ENCODE measurements at places on chromosomes 1 and 21.

DNA sequence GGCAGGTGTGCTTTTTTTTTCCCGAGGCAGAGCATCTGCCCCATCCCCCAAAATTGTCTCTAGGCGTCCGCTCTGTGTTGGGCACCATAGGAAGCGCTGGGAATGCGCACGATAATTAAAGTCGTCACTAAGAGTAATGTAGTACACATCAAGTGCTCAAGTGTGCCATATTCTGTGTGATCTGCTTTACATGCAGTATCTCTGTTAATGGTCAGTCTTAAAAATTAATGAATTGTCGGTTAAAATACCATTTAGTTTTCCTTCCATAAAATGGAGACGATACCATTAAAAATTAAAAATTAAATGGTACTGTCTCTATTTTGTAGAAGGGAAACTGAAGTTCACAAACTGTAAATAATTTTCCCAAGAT is 544 bp upstream of the CCT8 start:
- no peak for DNase-seq

- no peak for DNase-seq
These were observed 26.6 kb downstream of the RPS6KA1 start for GRCh38 chr1:26556111-26556510.

GRCh38 chr1:2046174-2046917 is 3.9 kb upstream of the PRKCZ start:
- no peak for DNase-seq

DNA sequence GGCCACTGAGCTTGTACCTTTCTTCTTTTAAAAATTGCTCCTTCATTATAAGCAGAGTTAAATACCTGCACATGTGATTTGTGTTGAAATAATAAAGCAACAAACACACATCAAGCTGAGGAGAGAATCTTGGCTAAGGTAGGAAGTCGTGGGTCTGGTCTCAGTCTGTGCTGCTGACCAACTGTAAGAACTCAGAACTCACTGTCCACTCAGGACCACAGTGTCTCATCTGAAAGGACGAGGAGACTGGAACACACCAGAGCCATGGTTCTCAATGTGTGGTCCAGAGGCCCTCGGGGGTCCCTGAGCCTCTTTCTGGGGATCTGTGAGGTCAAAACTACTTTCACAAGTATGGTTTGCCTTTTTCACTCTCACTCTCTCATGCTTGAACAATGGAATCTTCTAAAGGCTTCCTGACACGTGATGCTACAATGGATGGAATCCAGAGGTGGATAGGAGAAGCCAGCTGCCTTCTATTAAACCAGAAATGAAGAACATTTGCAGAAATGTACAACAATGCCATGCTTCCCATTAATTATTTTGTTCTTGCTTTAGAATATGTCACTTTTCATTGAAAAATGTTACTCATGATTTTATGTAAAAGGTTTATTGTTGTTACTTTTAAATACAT is 17.3 kb upstream of the ETS2 start:
- DNase-seq, result no peak

- DNase-seq, result no peak
These were observed 2.7 kb downstream of the MOB3C start for GRCh38 chr1:46613661-46614603.

DNA sequence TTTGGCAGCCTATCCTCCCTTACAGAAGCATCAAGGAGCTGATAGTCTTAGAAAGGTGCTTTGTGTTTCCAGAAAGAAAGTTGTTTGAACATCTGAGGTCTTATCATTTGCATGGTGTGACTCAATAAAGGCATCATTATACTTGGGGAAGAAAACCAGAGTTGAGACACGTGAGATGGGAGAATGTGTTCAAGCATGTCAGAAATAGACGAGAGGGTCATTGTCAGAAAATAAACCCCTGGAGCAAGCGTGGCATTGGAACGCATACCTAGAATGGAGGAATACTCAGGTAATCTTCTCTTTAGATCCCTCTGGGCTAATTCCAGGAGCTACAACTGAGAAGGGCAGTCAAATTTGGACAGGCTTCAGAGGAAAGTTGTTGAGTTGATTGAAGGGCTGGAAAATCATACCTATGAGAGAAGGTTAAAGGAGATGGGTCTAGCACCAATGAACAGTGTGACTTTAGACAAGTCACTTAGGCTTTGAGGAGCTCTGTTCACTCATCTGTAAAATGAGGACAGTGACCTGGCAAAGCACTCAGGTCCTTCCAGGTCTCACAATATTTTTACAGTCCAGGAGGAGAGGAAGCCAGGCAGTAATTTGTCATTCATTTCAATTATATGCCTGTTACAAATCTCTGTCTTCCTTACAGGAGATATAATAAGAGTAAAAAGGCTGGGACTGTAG is 101.3 kb upstream of the C1orf21 start:
- DNase-seq, result no peak

DNA sequence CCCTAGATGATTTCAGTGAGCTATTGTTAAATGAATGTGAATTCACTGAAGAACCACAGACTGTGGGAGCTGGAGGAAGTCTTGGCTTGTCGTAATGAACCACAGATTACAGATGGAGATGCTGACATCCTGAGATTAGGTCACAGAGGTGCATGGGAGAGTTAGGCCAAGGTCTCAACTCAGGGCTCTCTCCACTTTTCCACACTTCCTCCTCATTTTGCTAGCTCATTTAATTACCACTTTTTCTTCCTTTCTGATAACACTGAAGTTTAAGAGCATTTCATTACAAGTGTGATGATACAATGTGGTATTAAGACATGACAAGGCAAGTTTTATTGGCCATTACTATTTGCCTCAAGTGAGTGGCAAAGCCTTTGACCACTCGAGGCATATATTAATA is 30.8 kb downstream of the ST6GALNAC3 start:
- no peak for DNase-seq

DNA sequence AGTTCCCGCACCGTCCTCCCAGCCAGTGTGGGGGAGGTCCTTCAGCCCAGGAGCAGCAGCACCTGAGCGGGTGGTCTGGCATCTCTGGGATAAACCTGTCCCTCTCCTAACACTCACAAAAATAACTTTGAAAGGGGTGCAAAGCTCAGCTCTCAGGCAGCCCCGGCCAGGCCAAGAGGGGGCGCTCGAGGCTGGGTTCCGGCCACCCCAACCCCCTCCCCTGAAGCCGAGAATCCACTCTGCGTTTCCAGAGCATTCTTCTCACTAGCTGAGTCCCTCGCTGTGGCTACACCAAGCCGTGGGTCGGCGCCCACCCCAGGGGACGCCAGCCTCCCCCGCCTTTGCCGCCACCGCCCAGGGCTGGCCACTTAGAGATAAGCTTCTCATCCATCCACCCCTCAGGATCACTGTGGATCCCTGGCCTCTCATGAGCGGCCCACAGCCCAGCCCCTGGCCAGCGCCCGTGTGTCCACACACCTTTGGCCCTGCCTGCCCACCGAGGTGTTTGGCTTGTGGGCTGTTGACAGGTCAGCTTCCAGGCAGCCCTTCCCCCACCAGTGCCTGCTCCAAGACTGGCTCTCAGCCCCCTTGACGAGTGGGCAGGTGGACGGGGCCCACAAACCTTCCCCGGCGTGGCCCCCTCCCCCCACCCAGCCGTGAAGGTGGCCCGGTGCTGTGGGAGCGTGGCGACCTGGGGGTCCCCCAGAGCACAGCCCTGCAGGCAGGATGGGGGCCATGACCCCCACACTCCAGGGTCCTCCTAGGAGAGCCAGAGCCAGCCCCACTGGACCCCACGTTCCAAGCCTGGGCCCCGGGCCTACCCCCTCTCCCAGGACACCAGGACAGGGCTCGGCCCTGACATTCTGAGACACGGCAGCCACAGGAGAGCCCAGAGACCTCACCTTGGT is 1.9 kb downstream of the FTCD start:
- no peak for DNase-seq

DNA sequence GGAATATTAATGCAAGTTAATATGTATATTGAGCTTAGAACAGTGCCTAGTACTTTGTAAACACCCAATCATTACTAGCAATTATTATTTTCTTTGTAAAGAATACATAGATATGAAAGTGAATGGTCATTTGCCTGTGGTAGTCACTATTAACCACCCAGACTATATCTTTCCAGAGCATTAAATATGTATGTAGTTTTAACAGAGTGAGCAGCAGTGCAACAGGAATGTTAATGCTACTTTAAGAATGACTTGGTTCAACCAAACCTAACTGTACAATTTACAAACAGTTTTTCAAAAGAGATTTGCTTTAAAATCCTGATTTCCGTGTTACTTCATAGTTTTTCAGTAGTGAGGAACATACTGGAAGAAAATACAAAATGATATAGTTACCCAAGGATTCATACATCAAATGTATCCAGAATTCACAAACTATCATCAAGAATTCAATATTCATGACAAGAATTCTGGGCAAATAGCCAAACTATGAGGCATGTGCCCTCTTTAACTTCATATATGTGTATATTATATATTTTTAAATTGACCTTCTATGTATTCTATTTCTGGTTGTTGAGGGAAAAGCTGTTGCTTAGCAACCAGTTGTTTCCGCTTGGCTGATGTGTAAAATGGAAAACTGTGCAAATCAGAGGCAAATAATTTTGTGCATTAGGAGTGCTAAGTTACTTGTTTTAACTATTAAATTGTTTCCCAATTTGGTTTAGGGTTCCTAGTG is 34.9 kb upstream of the IVNS1ABP start:
- DNase-seq, result peak; percentile 92

DNA sequence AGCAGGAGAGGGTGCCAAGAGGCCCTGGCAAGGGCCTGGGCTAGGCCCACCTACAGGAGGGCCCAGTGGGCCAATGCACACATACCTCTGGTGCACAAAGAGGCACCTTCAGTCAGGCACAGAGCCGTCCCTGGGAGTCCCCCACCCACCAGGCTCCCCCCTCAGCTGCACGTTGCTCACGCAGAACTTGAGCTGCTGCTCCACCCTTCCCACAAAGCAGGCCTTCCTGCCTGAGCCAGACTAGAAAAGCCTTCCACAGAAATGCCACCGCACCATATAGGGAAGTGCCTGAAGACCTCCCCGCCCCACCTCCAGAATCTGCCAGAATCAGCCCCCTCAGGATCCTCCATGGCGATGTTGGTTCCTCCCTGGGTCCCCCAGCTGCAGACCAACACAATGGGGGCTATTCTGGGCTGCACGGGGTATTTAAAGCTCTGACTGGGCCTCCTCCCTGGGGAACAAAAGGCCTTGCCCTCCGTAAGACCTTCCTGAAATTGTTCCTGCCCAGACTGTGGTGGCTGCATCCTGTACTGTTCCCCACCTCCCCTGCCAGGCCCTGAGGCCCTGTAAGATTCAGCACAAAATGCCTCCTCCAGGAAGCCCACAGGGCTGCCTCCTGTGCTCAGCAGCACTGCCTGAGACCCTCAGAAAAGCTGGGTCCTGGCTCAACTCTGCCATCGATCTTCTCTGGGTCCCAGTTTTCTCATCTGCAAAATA is 27.2 kb downstream of the HSPG2 start:
- no peak for DNase-seq

- no peak for DNase-seq
These were observed 31.9 kb downstream of the NGF start for GRCh38 chr1:115306146-115306545.

DNA sequence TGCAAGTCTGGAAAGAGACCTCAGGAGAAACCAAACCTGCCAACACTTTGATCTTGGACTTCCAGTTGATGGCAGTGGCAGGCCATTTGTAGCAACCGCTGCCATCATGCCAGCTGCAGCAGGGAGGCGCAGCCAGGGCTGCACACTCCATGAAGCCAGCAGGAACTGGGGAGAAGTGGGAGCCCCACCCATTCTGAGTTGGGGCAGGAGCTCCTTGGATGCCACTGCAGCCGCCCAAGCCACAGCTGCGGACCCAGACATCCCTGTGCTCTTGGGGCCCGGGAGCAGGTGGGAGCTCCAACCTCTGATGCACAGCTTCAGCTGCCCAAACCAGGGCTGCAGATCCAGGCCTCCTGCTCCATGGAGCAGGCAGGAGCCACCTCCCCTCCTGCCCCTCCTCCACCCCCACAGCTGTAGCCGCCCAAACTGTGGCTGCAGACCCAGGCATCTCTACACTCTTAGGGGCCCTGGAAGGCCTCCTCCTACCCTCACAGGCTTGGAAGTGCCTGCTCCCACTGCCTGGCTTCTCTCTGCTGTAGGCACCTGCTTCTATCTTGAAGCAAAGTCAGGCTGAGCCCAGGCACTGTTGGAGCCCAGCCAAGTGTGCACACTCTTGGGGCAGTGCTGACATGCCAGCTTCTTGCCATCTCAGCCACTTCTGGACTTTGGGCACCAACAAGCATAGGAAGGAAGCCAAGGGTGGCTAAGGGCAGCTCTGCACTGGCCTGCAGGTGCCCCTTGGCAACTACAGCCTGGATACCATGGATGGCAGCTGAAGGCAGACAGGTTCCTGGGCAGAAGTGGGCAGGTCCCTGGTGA is 20.0 kb upstream of the DISP1 start:
- no peak for DNase-seq

GRCh38 chr1:160973491-160973890 is 18.9 kb upstream of the ITLN2 start:
- DNase-seq, result no peak

DNA sequence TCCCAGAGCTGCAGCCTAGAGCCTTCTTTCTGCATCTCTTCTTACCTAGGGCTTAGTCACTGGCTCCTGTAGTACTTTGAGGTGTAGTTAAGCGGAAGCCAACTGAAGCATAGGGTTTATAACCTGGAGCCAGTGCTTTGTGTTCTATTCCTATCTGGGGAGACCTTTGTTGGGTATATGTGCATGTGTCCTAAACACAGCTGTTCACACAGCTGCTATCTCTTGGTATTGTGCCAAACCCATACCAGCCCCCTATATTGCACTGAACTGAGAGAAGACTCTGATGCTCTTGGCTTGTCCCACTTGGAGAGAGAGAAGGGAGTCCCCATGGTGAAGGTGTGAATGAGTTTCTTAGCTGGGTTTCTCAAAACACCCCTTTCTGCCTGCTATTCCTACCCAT is 17.2 kb upstream of the NFASC start:
- no peak for DNase-seq

- no peak for DNase-seq
These were observed 234.6 kb upstream of the JUN start for GRCh38 chr1:59018446-59018845.

DNA sequence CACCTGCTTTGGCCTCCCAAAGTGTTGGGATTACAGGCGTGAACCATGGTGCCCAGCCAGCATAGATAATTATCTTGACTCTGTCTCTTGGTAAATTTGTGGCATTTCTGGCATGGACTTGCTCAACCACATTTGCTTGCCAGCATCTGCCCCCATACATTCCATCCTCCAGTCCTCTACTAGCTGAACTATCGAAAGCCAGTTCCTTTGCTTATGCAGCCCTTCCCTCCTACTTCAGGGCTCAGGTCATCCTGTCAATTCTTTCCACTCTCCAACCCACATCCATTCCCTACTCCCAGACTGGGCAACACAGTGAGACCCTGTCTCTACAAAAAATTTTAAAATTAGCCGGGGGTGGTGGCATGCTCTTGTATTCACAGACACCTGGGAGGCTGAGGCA is 13.0 kb upstream of the UQCRHL start:
- DNase-seq, result no peak
